Activated naive CD8-positive, alpha-beta T cell treated with anti-CD3 and anti-CD28 coated beads, Interleukin-2, amount 50 U/mL, for 16 hours (primary cell): ENCODE measurements at places on chromosomes 11 and 22.

DNA sequence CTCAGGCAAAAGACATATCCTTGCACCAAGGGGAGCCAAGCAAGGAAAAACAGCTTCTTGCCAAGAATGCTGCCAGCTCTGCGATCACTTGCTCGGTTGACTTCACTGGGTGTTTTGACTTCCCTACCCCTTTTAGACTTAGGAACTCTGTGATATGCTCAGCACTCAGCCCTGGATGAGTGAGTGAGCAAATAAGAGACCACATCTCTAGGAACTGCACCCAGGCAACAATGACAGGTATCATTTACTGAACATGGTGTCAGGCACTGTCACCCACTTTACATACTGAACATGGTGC lies 3.7 kb upstream of the IRAG1 start:
- DNase-seq: no peak

DNA sequence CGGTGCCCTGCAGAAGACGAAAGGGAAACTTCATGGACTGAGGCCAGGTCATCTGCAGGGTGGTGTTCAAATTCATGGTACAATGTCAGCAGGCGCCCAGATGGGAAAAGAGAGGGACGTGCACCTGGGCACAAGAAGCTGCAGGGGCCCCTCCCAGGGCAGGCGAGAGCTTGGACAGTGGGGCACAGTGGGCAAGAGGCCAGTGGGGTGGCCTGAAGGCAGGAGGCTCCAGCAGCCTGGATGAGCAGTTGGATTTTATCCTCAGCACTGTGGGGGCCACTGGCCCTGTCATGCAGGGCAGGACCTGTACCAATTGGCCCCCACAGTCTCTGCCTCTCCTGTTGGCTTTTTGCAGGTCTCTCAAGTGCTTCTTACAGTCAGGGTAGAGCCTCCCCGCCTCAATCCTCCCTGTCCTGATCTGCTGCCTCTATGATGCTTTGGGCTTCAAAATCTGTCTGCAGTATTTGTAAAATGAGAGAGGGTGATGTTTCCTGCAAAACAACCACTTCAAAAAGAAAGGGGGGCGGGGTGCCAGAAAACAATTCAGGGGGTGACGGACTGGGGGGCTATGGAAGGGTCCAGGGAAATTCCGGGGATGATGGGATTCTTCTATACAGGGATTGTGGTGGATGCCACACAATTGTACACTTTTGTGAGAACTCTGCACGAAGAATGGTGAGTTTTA lies 1.7 kb upstream of the BID start:
- no peak for DNase-seq

- no peak for DNase-seq
These were observed 24.0 kb downstream of the CSF2RB start for GRCh38 chr22:36937319-36938027.

GRCh38 chr11:102911758-102912481 lies 37.1 kb upstream of the MMP12 start:
- DNase-seq: no peak

DNA sequence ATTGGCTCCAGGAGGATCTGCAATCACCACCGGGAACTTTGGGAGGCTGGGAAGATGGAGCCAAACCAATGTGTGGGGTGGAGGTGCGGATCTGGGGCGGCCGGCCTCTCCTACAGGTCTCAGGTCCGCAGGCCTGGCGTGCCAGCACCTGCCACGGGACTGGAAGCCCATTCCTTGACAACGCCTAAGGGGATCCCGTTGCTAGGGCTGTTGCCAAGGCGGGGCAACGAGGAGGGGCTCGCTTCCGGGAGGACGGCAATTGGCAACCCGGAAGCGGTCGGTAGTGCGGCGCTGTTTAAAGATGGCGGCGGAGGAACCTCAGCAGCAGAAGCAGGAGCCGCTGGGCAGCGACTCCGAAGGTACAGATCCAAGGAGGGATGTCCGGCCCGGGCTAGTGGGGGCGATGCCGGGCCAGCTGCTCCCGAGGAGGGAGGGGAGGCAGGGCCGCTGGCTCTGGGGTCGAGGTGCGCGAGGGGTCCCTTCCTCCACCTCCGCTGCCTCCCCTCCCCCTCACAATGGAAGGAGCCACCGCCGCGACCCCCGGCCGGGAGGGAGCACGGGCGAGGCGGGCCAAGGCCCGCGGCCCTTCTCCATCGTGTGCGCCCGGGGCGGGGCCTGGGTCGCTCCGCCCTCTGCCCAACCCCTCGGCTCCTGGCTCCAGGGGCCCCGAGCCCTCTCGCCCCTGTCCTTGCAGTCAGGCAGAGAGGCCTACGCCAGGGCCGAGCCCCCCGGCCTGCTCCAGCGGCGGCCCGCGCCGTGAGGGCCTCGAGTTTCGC lies at the start of gene OTUB1:
OTUB1 (plus strand) TSS at position 283 of the 776 bp plus-strand sequence; CDS start at position 302, 19 bp downstream.
- peak; percentile 70 for DNase-seq

DNA sequence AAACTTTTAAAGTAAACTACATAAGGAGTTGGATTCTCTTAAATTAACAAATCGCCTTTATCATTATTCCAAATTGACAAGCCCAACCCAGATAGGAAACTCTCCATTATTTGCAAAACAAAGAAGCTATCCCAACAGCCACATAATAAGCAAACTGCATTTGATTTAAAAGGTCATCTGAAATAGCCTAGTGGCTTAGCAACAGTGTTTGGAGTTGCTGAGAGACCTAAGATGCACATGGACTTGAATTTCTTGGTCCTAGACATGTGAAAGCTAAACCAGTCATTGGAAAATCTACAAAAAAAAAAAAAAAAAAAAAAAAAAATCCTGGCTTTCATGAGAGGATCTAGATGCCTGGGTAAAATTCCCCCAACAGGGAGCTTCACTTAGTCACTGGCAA lies 69.5 kb downstream of the PRCP start:
- DNase-seq: no peak

GRCh38 chr11:75159151-75159953 lies 8.4 kb downstream of the SLCO2B1 start:
- DNase-seq: no peak

DNA sequence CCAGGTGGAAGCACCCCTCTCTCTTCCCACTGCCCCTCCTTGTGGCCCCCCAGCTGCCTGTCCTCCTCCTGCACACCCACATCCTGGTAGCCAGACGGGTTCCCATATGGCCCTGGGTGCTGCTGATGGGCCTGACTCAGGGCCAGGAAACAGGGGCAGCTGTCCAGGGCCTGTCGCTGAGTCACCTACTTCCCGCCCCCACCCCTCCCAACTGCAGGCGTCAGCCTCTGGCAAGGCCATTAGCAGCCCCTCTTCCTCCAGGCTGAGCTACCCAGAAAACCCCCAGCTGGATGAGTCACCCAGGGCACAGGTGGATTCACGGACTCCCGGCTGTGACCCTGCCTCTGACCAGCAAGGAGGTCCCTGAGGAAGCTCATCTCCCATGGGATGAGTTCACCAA lies 6.9 kb upstream of the GAL start:
- no peak for DNase-seq

DNA sequence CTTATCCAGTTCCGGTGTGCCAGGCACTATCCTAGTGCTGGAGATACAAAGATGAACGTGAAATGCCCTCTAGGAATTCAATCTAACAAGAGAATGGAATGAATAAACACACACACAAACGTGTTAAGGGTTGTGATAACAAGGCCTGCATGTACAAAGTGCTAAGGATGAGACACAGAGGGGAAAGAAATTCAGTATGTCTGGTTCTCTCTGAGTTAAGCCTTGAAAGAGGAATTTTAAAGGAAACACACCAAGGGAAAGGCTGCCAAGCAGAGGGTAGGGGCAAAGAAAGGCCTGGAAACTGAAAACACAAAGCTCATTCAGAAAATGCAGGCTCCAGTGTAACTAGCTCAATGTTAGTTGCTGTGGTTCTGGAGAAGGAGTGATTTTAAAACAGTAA lies 4.2 kb downstream of the CHKA start:
- DNase-seq: no peak

DNA sequence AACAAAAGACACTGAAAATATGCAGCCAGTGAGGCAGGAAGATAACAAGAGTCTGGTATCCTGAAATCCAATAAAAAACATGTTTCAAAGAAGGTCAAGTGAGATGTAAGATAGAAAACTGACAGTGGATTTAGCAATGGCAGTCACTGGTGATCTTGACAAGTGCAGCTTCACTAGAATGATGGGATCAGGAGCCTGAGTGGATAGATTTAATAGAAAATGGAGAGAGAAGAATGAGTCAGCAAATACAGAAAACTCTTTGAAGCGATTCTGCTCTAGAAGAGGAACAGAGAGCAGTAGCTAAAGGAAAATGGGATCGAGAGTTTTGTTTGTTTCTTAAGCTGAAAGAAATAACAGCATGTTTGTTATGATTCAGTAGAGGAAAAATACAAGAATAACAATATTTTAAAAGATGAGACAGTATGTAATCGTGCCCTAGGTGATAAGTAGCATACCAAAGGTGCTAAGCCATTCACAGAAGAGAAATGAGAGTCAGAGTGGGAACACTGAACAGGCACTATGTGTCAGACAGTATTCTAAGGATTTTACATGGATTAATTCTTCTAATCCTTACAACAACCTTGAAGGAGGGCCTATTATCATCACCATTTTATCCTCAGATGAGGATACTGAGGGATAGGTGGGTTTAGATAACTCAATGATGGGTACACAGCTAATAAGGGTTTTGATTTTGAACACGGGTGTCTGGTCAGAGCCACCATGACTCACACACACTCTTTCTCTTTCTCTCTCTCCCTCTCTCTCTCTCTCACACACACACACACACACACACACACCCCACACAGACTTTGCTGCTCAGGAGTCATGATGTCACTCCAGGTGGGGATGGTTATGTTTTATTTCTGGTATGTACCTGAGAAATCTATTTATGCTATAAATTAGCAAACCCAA lies 36.3 kb downstream of the MRE11 start:
- DNase-seq: no peak

GRCh38 chr22:31278626-31279326 lies 13.5 kb downstream of the PIK3IP1 start:
- no peak for DNase-seq

GRCh38 chr11:25576320-25576719 lies 755.6 kb upstream of the ANO3 start:
- DNase-seq: no peak

DNA sequence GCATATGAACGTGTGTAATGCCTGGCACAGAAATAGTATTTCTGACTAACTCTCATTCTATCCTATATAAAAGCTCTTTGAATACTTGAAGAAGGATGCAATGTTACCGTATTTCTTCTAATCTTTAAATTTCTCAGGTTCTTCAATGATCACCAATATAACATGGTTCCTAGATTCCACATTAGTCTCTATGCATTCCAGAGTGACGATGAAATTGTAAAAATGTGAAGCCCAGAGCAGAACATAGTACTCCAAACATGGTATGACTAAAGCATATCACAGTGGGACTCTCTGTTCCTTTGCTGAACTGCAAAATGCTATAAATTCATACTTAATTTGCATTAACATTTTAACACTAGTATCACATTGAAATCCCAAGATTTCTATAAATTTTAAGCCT lies 877.6 kb upstream of the CHORDC1 start:
- DNase-seq: no peak

DNA sequence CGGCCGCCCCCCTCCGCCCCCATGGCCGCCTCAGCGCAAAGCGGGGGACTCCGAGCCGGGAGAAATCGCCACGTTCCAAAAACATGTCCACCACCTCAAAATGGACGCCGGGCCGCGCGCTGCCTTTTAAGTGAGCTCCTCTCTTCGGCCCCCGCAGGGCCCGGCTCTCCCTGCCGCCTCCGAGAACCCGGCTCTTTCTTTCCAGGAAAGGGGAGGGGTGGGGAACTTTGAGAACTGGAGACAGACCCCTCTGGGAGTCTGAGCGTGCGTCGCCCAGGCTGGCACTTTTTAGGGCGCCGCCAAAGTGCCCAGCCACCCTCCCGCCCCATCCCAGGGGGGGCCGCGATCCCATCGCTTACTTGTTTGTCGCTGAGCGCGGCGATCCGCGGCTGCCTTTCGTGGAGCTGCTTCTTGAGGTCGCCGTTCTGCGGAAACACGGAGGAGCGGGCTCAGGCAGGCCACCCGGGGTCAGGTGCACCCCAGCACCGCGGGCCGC lies 1.6 kb downstream of the PHF21B start:
- DNase-seq: no peak

DNA sequence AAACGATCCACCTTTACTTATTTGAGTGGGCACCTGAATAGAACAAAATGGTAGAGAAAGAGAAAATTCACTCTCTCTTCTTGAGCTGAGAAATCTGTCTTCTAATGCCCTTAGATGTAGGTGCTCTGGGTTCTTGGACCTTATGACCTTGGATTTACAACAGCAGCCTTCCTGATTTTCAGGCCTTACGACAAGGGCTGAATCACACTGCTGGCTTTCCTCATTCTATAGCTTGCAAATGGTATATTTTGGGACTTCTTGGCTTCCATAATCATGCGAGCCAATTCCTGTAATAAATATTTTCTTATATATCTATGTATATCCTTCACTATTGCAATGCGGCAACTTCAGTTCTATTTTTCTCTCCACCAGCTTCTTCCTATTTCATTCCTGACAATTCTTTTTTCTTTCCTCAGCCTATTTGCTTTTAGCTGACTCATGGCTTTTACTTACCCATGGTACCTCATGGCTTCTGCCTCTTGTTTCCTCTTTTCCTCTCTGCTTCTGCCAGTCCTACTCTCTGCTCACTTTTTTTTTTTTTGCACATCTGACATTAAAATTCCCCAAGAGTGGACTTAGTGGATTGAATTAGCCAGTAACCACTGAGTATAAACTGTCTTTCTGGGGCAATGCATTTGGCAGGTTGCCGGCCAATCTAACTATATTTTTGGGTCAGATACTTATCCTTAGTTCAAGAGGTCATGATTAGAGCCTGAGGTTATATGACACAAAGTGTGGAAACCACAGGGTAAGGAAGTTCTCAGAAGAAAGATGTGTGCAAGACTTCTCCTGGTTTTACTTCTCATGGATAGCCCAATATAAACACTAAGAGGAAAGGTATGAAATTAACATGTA lies 359.5 kb downstream of the TMEM135 start:
- DNase-seq: no peak

DNA sequence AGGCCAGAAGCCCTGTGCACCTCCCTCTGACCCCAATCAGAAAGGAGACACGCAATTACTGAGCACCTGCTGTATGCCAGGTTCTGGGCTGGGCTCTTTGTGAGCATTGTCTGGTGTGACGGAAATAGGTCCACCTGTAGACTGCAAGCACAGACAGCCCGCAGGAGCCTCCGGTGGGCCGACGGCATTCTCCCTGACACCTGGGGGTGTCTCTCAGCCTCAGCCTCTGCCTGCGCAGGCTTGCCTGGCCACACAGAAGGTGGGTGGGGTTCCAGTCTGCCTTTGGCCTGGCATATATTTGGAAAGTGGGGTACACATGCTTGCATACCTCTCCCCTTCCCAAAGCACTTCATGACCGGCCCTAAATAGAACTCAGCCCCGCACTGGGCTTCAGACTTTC lies 129.3 kb downstream of the BUD13 start:
- no peak for DNase-seq

GRCh38 chr11:1008001-1008802 lies 28.3 kb downstream of the MUC6 start:
- DNase-seq: no peak

- no peak for DNase-seq
These were observed 55.9 kb downstream of the SLC5A12 start for GRCh38 chr11:26665946-26666345.

DNA sequence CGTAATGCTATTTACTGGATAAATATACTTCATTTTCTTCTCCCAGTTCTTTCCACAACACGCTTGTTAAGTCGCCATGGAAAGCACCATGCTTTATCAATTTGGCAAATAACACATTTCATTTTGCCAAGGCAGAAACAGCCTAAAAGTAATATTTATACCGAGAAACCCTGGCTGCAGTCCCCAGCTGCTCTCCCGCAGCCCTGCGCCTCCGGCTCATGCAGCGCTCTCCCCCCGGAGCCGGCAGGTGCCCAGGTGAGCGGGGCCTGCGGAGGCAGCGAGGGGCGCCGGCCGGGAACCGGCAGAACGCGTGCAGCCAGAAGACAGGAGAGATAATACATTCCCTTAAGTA lies 681 bp upstream of the ARHGEF12 start:
- DNase-seq: no peak
